ENCODE measurements at places on chromosomes 3 and 15.
A peak's percentile ranks its signal among the peaks of the same experiment; 100 is the strongest.

DNA sequence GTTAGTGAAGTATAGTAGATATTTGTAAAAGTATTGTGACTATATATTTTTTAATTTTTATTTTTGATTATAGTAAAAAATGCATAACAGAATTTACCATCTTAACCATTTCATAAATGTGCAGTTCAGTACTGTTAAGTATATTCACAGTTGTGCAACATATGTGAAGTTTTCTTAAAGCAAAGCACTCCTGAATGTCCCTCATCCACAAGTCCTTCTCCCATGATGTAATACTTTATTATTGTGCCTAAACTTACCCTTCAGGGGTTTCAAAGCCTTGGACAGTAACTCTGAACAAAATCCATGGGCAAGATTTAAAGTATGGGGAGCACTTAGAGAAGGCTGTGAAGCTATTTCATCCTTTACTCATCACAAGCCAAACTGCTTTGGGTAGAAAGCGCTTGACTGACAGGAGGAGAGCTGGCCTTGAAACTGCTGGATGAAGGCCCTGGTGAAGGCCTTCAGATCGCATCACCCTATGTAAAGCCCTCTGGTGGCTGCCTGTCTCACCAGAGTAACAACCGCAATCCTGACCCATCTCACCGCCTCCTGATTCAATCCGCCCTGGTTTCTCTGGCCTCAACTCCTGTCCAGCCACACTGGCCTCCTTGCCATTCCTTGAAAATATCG lies 28.0 kb downstream of the LSM3 start:
- DNase-seq, result no peak

DNA sequence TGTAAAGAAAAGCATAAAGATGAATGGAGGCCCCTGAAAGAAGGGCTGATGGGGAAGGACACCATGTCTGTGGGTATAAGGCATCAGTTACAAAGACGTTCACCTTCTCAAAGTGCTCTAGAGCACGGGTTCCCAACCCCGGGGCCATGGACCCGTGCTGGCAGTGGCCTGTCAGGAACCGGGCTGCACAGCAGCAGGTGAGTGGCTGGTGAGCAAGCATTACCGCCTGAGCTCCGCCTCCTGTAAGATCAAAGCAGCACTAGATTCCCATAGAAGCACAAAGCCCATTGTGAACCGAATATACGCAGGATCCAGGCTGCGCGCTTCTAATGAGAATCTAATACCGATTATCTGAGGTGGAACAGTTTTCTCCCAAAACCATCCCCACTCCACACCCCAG lies 25.7 kb downstream of the MYO1E start:
- DNase-seq, result no peak

GRCh38 chr15:91857772-91858171 lies 4.3 kb downstream of the SLCO3A1 start:
- DNase-seq, result no peak

- no peak for DNase-seq
Observed at GRCh38 chr3:23444386-23444785, 241.3 kb downstream of the UBE2E2 start.

- DNase-seq, result no peak
Observed at GRCh38 chr3:61682671-61683548, 121.5 kb downstream of the PTPRG start.

DNA sequence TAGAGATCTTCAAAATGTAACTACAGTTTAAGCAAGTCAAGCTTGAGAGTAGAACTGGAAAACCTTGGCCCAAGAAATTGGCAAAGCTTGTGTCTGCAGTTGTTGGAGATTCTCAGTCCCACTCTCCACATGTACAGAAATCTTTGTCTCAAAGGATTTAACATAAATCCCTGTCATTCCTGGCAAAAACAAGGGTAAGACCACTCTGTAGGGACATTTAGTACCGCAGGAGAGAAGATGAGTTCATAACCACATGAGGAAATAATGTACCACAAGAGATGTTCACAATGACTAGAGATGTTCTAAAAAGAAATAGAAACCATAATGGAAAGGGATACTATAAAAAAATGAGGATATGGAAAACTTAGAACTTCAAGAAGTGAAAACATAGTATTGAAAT lies 73.7 kb downstream of the RAB7A start:
- no peak for DNase-seq

DNA sequence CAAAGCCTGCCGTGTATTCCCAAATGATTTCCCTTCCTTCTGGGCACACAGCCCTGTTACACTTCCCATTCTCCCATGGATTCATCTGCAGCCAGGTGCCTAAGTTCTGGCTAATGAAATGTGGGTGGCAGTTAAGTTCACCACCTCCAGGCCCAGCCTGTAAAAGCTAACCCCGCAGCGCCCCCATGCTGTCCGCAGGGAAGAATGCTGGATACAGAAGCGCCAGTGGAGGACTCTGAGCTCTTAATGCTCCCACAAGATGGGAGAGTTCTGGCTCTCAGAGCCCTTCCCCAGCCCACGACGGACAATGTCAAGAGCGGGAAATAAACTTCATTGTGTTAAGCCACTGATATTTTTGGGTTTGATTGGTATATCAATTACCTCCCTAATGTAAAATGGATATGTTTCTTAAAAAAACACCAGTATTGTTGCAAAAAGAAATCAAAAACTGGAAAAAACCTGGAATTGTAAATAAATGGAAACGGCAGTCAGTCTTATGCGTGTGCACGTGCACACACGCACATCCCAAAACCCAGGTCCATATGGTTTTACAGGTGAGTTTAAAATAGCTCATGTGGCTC lies 37.7 kb upstream of the FGD5 start:
- DNase-seq, result peak; percentile 27

- DNase-seq, result no peak
Observed at GRCh38 chr15:62745621-62746225, 296.8 kb upstream of the TPM1 start.

GRCh38 chr15:39695793-39696192 lies 86.8 kb downstream of the FSIP1 start:
- DNase-seq, result no peak

DNA sequence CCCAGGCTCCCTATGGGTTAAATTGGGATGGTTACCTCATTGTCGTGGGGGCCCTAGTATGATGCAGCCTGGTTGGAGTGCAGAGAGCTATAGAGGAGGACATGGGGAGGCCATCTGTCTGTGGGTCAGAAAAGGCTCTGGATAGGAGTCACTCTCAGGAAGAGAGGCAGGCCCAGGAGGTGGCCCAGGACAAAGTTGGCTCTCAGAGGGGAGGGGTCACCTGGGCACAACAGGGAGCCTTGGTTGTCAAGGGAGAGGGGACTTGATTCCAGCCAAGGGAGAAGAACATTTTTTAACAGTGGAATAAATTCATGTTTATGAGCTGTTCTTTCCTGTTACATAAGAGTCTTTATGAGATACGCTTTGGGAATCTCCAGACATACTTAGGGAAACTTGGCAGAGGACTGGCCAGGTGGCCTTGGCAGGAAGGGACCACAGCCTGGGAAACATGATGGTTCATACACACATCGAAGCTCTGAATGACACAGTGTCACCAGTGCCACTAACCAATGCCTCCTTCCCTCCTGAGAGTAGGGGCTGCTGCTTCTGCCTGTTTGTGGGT lies 27.5 kb upstream of the LCTL start:
- no peak for DNase-seq

DNA sequence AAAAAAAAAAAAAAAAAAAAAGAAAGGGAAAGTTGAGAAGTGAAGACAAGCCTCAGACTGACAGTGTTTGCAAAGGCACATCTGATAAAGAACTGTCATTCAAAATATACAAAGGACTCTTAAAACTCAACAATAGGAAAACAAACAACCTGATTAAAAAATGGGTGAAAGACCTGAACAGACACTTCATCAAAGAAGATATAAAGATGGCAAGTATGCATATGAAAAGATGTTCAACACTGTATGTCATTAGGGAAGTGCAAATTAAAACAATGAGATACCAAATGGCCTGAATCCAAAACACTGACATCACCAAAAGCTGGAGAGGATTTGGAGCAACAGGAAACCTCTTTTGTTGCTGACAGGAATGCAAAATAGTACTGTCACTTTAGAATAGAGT lies 48.6 kb downstream of the MCCC1 start:
- no peak for DNase-seq

GRCh38 chr3:129211772-129212171 lies 28.1 kb upstream of the CNBP start:
- no peak for DNase-seq

DNA sequence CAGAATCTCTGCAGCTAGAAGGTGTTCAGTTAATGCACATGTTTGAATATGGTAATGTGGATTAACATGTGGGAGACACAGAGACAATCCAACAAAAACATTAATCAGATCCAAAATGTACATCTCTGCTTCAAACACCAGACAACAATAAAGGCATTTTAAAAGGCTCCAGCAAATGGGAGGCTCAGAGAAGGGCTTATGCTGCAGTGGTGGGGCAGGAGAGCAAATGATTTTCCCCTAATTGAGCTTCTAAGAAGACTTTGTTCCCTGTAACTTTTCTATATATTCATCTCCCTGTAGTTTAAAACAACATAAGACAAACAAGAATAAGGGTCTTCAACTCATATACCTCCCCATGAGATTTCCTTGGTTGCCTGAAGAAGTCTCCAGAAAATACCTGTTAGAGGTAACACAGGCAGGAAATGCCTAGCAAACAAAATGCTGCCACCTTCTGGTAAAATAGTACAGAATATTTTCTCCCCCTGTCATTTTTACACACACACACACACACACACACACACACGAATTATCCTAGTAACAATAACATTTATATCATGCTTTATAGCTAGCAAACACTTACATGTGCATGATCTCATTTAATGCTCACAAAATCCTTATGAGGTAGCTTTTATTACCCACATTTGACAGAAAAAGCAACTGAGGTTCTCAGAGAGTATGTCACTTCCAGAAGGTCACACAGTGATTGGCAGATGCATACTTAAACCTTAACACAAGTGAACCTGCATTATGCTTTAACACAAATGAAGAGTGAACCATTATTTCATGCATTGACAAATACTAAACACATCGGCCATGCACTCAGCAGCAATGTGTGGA lies 123.4 kb upstream of the MB21D2 start:
- no peak for DNase-seq

DNA sequence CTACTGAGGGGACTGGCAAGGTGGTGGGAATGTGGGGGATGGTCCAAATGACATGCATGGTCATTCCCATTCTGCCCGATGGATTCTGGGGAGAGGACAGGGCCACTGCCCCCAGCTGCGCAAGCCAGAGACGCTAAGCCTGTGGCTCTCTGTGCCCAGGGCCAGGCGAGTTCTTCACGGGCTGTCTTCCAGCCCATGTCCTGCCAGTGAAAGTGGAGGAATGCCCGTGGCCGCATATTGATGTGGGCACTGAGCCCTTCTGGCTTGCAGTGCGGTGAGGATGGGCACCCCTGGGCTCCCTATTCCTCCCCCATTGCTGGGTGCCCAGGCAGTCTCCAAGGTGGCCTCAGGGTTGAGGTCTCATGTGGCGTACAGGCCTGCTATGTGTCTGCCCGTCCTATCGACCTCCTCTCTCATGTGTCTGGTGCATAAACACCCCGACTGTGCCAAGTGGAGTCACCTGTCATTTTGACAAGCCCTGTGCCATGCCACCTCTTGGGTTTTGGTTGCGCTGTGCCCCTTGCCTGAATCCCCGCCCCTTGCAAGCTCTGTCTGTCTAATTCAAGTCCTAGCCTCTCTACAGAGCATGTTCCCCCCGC lies 116.8 kb downstream of the TMEM266 start:
- no peak for DNase-seq

- no peak for DNase-seq
Observed at GRCh38 chr3:4707324-4707723, 214.2 kb downstream of the ITPR1 start.

DNA sequence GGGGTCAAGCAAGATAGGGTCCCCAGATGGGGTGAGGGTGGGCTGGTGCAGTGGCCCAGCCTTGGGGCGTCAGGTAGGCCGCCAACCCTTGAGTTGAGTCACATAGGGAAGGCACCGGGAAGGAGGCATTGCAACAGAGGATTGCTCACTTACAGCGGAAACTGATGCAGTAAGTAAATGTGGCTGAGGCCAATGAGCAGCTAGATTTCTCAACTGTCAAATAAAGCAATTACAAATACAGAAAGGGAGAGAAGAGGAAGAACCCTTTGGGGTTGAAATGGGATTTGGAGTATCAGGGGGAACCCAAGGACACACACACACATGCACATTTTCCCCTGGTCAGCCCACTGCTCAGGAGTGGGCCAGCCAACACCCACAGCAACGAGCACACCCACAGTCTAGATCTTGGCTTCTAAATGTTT lies 44.0 kb downstream of the CHSY1 start:
- no peak for DNase-seq

Measured in activated T-cell treated with anti-CD3 and anti-CD28 coated beads, Interleukin-2, amount 50 U/mL, for 48 hours (primary cell).